ENCODE measurements at places on chromosomes 12 and 14. TPM values are rescaled to one million over a fixed set of nuclear protein-coding genes. Genes with fewer than 3 reads are reported as not detected.

Gene ZC2HC1C
- polyA plus RNA-seq, result 7.1 TPM

Gene IAPP
- not detected for polyA plus RNA-seq

Gene GPRC5A
- polyA plus RNA-seq, result 8.8 TPM

Gene RPS6KL1
- polyA plus RNA-seq, result 1.8 TPM

- no peak for DNase-seq
Observed at GRCh38 chr14:77007975-77008421, 20.5 kb downstream of the IRF2BPL start.

GRCh38 chr12:27309995-27310315, 22.7 kb upstream of the BMAL2 start:
- DNase-seq, result no peak

DNA sequence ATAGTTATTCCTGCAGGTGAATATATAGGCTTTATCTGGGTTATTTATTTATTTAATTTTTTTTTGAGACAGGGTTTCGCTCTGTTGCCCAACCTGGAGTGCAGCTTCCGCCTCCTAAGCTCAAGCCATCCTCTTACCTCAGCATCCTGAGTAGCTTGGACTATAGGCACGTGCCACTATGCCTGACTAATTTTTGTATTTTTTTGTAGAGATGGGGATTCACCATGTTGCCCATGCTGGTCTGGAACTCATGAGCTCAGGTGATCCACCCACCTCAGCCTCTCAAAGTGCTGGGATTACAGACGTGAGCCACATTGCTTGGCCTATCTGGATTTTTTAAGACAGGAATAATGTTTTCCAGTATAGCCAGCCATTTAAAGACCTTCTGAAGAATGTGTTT, 2.0 kb downstream of the RAN start:
- DNase-seq, result no peak

- no peak for DNase-seq
Observed at GRCh38 chr12:11798006-11798708, 148.7 kb downstream of the ETV6 start.

GRCh38 chr14:64732066-64732465, 27.8 kb downstream of the PLEKHG3 start:
- no peak for DNase-seq

DNA sequence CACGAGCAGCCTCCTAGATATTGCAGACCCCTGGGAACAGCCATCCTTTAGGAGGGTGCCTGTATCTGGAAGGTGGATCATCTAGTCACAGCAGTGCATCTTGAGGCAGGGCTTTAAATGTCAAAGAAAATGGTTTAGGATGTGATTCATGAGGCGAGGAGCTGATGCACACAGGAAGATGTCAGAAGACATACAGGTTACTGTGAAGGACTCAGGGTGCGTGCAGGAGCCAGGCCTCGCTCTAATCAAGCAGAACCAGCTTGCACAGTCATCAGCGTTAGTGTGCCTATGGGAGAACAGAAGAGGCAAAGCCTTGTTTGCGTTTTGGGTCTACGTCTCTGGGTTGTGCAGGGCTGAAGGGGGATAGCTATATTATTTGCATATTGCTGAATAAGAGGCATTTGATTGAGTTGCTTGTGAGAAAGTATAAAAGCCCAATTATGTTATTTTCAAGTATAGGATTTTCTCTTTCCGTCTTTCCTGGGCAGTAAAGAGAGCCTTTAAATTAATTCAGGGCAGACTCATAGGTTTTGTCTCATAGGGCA, 77.3 kb upstream of the RPH3A start:
- DNase-seq, result no peak

DNA sequence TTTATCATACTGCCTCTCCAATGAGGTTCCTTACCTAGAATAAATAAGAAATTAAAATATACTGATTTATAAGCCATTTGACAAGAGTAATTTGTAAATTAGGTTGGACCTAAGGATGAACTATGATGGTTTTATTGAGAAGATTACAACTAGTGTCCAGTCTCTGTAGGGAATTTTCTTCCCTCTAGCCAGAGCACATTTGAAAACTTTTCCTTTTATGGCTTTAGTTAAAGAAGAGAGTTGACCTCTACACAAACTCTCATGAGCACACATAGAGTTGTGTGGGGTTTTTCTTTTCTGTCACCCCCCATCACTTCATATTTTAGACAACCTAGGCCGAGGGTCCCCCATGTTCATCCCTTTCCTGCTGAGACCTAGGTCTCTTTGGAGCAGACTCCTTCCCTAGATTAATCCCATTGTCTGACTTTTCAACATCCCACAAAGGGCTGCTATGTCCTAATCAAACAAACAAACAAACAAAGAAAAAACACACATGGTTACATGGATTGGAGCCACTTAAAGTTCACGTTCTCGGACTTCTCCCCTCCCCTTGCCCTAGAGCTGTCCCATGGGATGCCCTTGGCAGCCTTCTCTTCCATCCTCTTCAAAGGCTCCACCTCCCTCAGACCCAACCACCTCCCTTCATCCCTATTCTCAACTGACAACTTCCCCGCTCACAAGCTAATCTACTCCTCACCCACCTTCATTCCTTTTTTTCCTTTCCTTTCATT, 40.7 kb downstream of the GPR135 start:
- DNase-seq, result no peak

DNA sequence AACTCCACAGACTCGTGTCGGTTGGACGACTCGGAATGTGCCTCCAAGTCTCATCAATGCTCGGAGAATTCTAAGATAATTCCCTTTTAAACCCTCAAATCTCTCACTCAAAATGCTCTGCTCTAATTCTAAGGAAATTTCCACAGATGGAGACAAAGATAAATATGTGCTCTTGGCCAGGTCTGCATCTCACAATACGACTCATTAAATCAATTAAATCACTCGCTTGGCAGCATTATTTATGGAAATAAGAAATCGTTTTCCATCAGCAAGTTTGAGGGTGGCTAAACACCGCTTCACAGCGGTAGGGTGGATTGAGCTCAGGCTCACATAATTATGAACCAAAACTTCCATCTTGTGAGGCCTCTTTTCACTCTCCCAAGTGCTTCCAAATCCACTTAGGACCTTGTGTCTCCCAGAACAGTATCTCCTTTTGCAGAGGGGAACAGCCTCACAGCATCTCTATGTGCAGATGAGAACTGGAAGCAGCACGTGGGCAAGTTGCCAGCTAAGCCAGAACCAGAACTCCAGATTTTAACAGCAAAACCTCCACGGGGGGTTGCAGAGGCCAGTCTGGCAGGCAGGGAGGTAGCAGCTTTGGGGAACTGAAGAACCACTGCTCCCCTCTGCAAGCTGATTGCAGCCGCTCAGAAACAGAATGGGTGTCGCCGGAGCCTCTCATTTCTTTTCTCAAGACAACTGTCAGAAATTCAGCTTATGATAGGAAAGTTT, 43.8 kb downstream of the RIMBP2 start:
- no peak for DNase-seq

GRCh38 chr12:49921936-49922335, 18.2 kb upstream of the FAIM2 start:
- DNase-seq, result no peak
